Glutamatergic neuron (in vitro differentiated cells): ENCODE measurements at places on chromosomes 5 and 9.

DNA sequence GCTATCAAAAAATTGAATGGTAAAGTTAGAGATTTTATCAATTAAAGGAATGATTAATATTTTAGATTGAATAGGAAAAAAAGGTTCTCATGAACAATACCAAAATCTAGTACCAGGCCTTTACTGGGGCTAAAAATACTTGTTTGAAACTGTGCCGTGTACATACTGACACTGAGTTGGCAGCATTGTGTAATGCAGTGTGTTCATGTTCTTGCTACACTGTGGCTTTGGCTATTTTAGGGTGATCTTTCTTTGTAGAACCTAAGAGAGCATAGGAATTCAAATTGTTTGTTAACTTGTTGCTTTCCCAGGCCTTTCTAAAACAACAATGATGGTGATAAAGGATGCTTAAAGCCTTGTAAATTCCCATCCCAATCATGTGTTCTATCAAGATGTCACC is 80.9 kb downstream of the KIF4B start:
- H3K36me3 ChIP-seq, result no peaks in the 10 kb centered on the region
- DNase-seq, result no peak
- H3K27me3 ChIP-seq, result no peaks in the 10 kb centered on the region
- H3K27ac ChIP-seq, result no peak overlapping the region
- no peaks in the 10 kb centered on the region for H3K4me1 ChIP-seq
- no peak overlapping the region for H3K4me3 ChIP-seq

- no peak overlapping the region for H3K4me3 ChIP-seq
- peaks cover 3% of the 10 kb centered on the region for H3K27me3 ChIP-seq
- no peak overlapping the region for H3K27ac ChIP-seq
- H3K4me1 ChIP-seq, result peaks cover 36% of the 10 kb centered on the region
- DNase-seq, result no peak
These were observed 76.5 kb downstream of the C9orf152 start for GRCh38 chr9:110131499-110131898.

DNA sequence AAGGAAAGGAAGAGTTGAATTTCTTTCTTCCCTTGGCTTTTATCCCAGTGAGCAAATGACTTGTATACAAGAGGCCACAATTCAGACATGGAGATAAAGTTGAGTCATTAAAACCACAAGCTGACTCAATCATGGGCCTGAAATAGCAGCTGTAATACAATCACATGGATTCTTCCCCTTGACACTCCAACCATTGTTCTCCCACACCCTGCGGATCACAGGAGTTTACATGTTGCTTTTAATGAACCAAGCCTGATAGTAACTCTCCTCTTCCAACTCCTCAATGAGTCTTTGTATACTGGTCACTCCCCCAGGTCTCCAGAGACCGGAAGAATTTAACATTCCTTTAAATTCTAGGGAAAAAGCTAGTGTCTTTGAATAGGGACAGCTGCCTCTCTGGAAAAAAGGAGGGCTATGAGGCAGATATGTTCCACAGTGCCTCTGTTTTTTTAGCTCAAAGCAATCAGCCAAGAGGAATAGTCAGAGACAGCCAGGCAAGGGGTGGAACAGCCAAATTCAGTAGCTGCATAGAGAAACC is 32.4 kb downstream of the PCDHGC5 start:
- no peak overlapping the region for H3K4me3 ChIP-seq
- H3K36me3 ChIP-seq, result peaks cover 3% of the 10 kb centered on the region
- DNase-seq, result no peak
- H3K27ac ChIP-seq, result no peak overlapping the region
- H3K4me1 ChIP-seq, result peaks cover 47% of the 10 kb centered on the region

DNA sequence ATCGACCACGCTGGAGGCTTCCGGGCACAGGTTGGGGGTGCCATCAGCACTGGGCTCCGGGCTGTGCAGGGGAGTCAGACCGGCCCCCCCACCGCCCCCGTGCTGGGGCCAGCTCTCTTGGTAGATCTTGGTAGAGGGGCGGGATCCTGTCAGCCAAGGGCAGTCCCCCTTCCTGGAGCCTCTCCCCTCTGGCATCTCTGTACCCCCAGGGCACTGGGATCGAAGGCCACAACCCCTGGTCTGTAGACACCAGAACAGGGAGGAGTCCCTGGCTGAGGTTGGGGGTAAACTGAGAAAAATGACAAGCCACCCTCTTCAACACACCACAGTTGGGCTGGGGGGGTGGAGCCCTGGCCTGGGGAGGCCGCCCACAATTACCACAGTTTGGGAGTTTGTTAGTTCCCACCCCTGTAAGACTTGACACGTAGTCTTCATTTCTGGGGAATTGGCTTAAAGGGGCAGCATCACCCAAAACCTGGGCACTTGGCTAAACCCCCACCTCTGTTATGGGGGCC is 882 bp downstream of the CERCAM start:
- peaks cover 4% of the 10 kb centered on the region for H3K4me1 ChIP-seq
- peak overlapping the region; percentile 67 for H3K4me3 ChIP-seq
- H3K27ac ChIP-seq, result no peak overlapping the region
- no peak for DNase-seq
- H3K27me3 ChIP-seq, result peaks cover 4% of the 10 kb centered on the region
- no peaks in the 10 kb centered on the region for H3K36me3 ChIP-seq

DNA sequence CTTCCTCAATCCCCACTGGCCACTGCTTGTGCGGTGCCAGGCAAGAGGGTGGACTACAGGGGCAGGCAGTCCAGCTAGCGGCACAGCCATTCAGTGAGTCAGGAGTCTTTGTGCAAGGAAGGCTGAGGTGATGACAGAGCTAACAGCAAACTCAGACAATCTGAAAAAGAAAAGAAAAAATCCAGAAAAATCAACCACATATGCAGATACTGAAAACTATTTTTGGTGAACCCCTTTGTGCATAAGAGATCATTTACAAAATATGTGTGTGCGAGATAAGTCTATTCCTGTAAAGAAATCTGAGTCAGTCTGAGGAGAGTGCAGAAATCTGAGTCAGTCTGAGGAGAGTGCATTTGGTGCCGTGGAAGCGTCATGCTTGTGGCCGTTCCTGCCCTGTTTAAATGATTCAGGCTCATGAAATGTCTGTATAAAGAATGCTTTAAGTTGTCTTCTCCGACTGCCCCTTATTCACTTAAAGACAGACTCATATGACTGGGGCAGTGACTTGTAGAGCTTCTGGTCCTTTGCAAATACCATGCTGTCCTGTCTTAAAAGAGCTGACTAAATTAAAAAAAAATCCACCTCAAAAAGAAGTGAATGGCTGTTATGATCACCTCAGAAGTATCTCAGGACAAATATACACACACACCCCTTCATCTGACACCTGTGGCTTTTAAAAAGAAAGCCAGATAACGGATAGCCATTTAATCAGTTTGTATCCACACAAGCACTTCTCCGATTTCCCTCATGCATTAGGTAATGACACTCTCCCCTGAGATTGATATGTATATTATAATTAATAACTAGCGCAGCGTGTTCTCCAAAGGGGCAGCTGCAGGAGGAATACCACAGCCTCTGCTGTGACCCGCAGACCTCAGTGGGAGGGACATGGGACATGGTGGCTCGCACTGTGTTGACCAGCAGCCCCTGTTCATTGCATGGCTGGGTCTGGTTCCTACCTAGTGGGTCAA is 47.3 kb downstream of the TRIO start:
- DNase-seq, result no peak
- H3K4me3 ChIP-seq, result no peak overlapping the region
- H3K4me1 ChIP-seq, result peaks cover 27% of the 10 kb centered on the region
- no peaks in the 10 kb centered on the region for H3K36me3 ChIP-seq
- no peak overlapping the region for H3K27ac ChIP-seq
- H3K27me3 ChIP-seq, result peaks cover 3% of the 10 kb centered on the region

GRCh38 chr5:173653822-173654523 is 37.5 kb upstream of the BOD1 start:
- H3K4me3 ChIP-seq, result no peak overlapping the region
- H3K36me3 ChIP-seq, result peaks cover 18% of the 10 kb centered on the region
- no peak overlapping the region for H3K27ac ChIP-seq
- no peak for DNase-seq
- H3K4me1 ChIP-seq, result no peaks in the 10 kb centered on the region
- peaks cover 7% of the 10 kb centered on the region for H3K27me3 ChIP-seq

GRCh38 chr5:54088081-54088480 is 222.3 kb downstream of the ARL15 start:
- no peaks in the 10 kb centered on the region for H3K36me3 ChIP-seq
- no peak overlapping the region for H3K27ac ChIP-seq
- no peaks in the 10 kb centered on the region for H3K27me3 ChIP-seq
- no peak overlapping the region for H3K4me3 ChIP-seq
- no peak for DNase-seq

DNA sequence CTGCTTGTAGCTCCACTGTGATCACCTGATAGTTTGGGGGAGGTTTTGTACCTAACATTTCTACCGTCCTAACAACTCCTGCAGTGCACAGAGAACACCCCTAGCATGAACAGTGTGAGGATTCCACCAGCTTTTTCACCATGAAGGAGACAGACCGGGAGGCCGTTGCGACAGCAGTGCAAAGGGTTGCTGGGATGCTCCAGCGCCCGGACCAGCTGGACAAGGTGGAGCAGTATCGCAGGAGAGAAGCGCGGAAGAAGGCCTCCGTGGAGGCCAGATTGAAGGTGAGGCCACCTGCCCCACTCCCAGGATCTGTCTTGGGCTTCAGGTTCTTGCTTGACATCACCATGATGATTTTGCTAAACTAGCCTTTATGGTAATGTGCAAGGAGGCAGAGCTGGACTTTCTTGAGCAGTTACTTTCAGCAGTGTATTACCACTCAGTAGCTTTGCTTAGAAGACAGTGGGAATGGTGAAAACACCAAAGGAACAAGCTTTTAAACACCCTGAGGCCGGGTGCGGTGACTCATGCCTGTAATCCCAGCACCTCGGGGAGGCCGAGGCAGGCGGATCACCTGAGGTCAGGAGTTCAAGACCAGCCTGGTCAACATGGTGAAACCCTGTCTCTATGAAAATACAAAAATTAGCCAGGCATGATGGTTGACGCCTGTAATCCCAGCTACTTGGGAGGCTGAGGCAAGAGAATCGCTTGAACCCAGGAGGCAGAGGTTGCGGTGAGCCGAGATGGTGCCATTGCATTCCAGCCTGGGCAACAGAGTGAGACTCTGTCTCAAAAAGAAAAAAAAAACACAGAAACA is 3.3 kb downstream of the EXOC3 start:
- H3K27me3 ChIP-seq, result peaks cover 4% of the 10 kb centered on the region
- no peak overlapping the region for H3K27ac ChIP-seq
- DNase-seq, result no peak
- peaks cover 12% of the 10 kb centered on the region for H3K36me3 ChIP-seq

DNA sequence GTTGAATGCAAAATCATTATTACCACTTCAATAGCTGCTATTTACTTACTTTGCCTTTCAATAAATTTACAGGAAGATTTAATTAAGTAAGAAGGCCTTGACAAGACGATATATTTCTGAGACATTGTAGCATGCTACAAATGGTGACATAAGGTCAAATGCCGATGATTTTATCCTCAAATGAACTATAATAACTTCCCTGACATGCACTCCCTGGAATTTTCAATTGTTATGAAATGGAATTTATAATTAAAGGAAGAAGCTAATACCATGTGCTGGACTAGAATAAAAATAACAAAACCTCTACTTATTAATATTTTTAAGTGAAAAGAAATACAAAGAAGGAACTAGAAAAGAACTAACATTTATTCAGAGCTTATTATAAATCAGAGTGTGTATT is 30.2 kb upstream of the ITGA1 start:
- no peaks in the 10 kb centered on the region for H3K4me1 ChIP-seq
- H3K27ac ChIP-seq, result no peak overlapping the region
- DNase-seq, result no peak
- H3K36me3 ChIP-seq, result no peaks in the 10 kb centered on the region
- H3K27me3 ChIP-seq, result no peaks in the 10 kb centered on the region

DNA sequence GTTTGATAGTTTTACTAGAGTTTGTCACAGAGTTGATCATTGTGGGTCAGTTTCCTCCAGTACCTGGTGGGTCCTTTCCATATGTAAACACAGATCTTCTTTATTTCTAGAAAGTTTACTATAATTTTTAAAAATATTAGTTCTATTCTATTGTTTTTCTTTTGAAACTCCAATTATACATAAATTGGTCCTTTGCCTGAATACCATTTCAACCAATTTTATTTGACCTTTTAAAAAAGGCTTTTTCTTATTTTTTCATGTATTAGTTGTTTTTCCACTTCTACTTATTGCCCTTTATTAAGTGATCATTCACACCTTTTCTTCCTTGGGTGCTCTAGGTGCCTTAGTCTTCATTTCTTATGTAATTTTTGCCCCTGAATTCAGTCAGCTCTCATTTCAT is 33.0 kb upstream of the MUSK start:
- no peak for DNase-seq
- H3K27ac ChIP-seq, result no peak overlapping the region
- H3K4me3 ChIP-seq, result no peak overlapping the region
- peaks cover 7% of the 10 kb centered on the region for H3K36me3 ChIP-seq
- no peaks in the 10 kb centered on the region for H3K27me3 ChIP-seq
- H3K4me1 ChIP-seq, result no peaks in the 10 kb centered on the region

GRCh38 chr5:84635235-84636055 is 250.8 kb upstream of the EDIL3 start:
- no peak overlapping the region for H3K27ac ChIP-seq
- H3K4me1 ChIP-seq, result no peaks in the 10 kb centered on the region
- H3K4me3 ChIP-seq, result no peak overlapping the region
- no peaks in the 10 kb centered on the region for H3K27me3 ChIP-seq
- no peaks in the 10 kb centered on the region for H3K36me3 ChIP-seq
- DNase-seq, result no peak

- peaks cover 9% of the 10 kb centered on the region for H3K4me1 ChIP-seq
- DNase-seq, result peak; percentile 68
- peaks cover 1% of the 10 kb centered on the region for H3K27me3 ChIP-seq
- H3K27ac ChIP-seq, result no peak within 1 kb of the TSS
These were observed at the start of gene SLC12A7 for GRCh38 chr5:1111727-1112289. SLC12A7 (minus strand) TSS chr5:1112063; CDS start chr5:1111991, 72 bp downstream.

DNA sequence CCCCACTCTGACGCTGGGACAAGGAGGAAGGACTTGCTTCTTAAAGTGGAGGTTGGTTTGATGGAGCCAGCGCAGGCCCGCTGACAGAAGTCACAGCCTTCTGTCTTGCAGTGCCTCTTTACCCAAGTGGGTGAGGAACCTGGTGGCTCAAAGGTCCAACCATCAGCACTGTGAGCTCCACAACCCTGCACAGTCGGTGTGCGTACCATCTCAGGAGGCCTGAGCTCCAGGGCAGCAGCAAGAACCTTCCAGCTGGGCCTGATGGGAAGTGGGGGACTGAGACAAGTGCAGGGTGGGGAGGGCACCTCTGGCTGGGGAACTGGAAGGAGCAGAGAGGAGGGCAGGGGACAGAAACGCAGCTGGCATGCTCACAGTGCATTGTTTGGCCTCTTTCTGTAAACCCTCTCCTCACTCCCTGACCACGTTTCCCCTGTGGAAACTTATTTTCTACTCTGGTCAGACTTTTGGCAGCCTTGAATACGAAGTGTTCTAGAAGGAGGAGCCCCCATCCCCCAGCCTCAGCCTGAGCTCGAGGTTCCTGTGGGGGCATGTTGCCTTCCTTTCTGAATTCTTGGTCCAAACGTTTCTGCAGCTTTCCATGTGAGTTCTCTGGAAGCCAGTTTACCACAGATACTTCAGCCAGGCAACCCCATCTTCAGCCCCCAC is 178.5 kb upstream of the PITX1 start:
- peak overlapping the region; percentile 38 for H3K27ac ChIP-seq
- DNase-seq, result no peak
- H3K4me3 ChIP-seq, result no peak overlapping the region
- H3K27me3 ChIP-seq, result peaks cover 23% of the 10 kb centered on the region

- no peak overlapping the region for H3K4me3 ChIP-seq
- DNase-seq, result no peak
- peaks cover 11% of the 10 kb centered on the region for H3K4me1 ChIP-seq
These were observed 75.3 kb downstream of the FBXW11 start for GRCh38 chr5:171931163-171931562.
